ENCODE measurements at places on chromosomes 12 and 14.
A peak's percentile ranks its signal among the peaks of the same experiment; 100 is the strongest.

- no peaks in the 10 kb centered on the region for H3K36me3 ChIP-seq
- no peaks in the 10 kb centered on the region for H3K27me3 ChIP-seq
- no peaks in the 10 kb centered on the region for H3K4me1 ChIP-seq
- no peak overlapping the region for H3K27ac ChIP-seq
Observed at GRCh38 chr14:38951451-38951850, 151.6 kb downstream of the SEC23A start.

GRCh38 chr12:54420766-54421144 is 1.7 kb upstream of the ITGA5 start:
- peak overlapping the region; percentile 97 for H3K4me3 ChIP-seq
- H3K27me3 ChIP-seq: no peaks in the 10 kb centered on the region
- peak; percentile 66 for DNase-seq
- peaks cover 83% of the 10 kb centered on the region for H3K4me1 ChIP-seq
- peak overlapping the region; percentile 98 for H3K27ac ChIP-seq

GRCh38 chr12:130423136-130423535 is 85.4 kb downstream of the PIWIL1 start:
- no peak overlapping the region for H3K27ac ChIP-seq
- DNase-seq: no peak
- no peak overlapping the region for H3K4me3 ChIP-seq
- H3K36me3 ChIP-seq: no peaks in the 10 kb centered on the region

DNA sequence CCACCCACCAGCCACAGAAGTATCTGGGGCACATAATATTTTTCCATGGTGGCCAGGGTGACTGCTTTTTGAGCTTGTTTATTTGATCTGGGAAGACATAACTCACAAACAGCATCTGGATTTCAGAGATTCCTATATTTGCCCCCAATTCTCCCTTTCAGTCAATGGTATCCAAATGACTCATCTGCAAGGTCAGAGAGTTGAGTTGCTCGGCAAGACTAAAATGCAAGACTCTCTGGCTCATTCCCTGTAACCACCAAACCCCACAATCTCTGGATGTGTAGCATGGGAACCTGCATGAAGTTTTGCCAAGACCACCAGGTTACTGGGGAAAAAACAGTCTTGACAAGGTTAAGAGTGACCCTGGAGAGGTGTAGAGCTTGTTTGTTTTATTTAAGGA is 174.9 kb upstream of the FAR2 start:
- no peak overlapping the region for H3K4me3 ChIP-seq
- H3K27me3 ChIP-seq: no peaks in the 10 kb centered on the region
- no peaks in the 10 kb centered on the region for H3K4me1 ChIP-seq

DNA sequence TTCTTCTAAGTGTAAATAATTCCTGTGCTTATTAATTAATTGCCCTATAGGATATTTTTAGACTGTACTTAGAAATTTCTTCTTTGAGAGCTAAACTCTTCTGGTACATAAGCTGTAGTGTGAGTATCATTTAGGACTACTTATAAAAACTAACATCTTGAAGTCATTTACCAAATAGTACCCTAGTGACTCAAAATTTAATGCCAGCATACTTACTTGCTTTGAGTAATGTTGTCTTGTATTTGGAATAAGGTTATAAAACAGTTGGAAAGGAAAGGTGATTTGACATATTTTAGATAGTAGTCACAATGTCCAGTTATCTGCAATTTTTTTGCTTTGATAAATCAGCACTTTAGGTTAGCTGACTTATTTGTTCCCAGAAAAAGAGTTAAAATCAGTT is 39.1 kb downstream of the SPATA7 start:
- H3K4me1 ChIP-seq: no peaks in the 10 kb centered on the region
- H3K27ac ChIP-seq: no peak overlapping the region
- DNase-seq: no peak
- H3K27me3 ChIP-seq: no peaks in the 10 kb centered on the region
- H3K4me3 ChIP-seq: no peak overlapping the region

DNA sequence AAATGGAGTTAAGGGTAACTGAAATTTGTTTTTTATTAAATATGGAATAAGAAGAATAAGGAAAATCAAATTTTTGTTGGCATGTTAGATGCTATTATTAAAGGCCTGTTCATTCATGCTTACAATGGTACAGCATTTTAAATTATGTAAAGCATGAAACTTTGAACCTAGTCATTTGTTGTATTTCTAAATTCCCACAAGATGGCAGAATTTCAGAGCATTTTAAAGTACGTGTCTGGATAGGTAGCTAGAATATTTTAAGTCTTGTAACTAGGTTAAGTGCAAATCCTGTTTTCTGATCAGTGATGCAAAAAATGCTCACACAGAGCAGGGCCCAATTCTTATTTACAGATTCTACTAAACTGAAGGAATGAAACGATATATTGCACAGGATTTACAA is 585.6 kb upstream of the MIS18BP1 start:
- H3K27ac ChIP-seq: no peak overlapping the region
- no peak for DNase-seq
- H3K27me3 ChIP-seq: no peaks in the 10 kb centered on the region
- no peak overlapping the region for H3K4me3 ChIP-seq

DNA sequence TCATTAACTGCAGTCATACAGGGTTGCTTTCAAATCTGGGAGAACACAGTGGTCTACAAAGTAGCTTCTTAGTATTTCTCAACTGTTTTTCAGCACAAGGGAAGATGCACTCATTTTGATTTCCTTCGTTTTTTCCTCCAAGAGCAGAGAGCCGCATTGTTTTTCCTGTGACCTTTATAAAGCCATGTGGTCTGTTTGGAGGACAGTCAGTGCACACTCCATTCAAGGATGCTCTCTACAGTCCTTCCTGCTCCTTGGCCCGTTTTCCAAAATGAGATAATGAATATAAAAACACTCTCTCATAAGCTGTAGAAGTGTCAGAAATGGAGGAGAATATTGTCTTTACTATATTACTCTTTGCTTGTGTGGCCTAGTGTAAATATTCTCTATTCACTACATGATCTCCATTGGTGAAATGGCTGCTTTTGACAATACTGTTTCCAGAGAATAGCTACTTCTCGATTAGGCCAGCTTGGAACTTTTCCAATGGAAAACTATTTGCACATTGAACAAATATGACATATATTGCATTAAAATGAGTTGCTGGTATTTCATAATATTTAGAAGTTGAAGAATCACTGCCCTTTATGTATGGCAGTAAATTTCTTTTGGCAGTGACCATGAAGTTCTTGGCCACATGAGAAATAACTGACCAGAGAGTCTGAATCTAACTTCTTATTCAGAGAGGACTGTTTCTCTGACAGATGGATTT is 393.1 kb upstream of the RGS6 start:
- H3K27ac ChIP-seq: no peak overlapping the region
- H3K36me3 ChIP-seq: no peaks in the 10 kb centered on the region
- H3K4me3 ChIP-seq: no peak overlapping the region
- no peaks in the 10 kb centered on the region for H3K4me1 ChIP-seq
- no peaks in the 10 kb centered on the region for H3K27me3 ChIP-seq

DNA sequence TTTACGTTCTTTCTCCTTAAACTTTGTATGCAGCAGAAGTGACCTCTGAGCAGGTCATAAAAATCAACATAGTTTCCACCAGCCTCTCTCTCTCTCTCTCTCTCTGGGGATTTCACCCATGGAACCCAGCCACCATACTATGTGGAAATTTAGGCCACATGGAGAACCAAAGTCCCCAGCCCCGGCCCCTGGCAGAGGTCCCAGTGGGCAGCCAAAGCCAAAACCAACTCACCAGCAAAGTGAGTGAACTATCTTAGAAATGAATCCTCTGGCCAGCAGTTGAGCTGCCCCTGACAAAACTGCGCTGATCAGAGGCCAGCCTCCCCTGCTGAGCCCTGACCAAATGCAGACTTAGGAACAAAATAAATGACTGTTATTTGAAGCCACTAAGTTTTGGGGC is 9.2 kb downstream of the DUSP6 start:
- no peak overlapping the region for H3K4me3 ChIP-seq
- no peak overlapping the region for H3K27ac ChIP-seq
- H3K4me1 ChIP-seq: no peaks in the 10 kb centered on the region
- peak; percentile 78 for DNase-seq
- peaks cover 7% of the 10 kb centered on the region for H3K36me3 ChIP-seq

DNA sequence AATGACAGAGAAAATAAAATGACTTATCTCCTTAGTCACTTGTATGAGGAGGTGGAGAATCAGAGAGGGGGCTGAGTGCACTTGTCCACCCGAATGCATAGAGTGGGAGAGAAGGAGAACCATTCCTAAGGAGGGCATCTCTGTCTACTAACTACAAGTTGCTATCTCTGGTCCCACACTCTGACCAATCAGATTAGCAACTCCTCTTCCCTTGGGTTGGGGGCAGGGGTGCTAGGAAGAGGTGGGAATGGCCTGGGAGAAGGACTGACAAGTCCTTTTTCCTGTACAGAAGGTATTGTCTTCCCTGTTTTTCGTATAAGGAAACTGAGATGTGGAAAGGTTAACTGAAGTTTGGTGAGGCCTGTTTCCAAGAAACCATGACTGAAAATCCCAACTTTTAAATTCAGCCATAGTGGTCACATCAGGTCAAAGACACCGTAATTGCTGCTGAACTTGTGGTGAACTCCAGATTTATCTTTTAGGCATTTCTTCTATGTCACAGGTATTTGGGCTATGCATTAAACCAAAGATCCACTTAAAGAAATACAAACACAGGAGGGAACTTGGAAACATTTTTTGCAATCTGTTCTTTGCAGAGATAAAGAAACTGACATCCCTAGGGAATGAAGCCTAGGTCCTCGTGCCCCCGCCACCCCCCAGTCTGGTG is 207.8 kb downstream of the CRADD start:
- DNase-seq: peak; percentile 16
- no peak overlapping the region for H3K27ac ChIP-seq
- H3K27me3 ChIP-seq: no peaks in the 10 kb centered on the region
- no peak overlapping the region for H3K4me3 ChIP-seq

- H3K4me1 ChIP-seq: no peaks in the 10 kb centered on the region
- no peak overlapping the region for H3K27ac ChIP-seq
Observed at GRCh38 chr12:79347866-79348265, 342.9 kb downstream of the PAWR start.

GRCh38 chr12:130219929-130220705 is 57.9 kb downstream of the FZD10 start:
- H3K4me3 ChIP-seq: no peak overlapping the region
- no peaks in the 10 kb centered on the region for H3K27me3 ChIP-seq
- no peaks in the 10 kb centered on the region for H3K4me1 ChIP-seq
- no peaks in the 10 kb centered on the region for H3K36me3 ChIP-seq

DNA sequence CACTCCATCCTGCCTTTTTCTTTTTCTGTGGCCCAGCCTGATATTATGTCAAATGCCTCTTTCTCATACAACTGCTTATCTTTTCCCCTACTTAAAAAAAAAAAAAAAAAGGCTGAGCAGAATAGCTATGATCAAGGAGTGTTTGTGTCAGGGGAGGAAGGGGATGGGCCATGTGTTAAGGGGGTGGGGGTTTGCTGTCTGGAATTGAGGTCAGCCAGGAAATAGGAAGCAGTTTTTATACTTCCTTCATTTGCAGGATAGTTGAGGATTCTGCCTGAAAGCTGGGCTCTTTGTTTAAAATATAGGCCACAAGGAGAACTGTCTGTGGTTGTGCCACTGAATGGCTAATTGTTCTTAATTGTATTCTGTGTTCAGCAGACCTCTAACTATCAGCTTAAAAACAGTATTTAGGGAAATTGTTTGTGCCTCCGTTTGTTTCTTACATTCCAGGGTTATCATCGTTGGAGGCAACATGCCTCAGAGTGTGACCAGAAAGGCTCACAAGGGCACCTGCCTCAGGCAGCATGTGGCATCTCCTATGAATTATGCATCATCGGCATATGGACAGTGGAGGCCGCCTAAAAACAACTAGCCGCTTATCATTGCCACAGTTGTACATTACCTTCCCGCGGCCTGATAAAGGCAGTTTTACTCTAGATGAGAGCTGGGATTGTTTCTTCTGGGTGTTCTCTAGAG is 96.0 kb downstream of the SRGAP1 start:
- DNase-seq: no peak
- no peak overlapping the region for H3K4me3 ChIP-seq
- H3K36me3 ChIP-seq: no peaks in the 10 kb centered on the region
- H3K27ac ChIP-seq: no peak overlapping the region
- peaks cover 12% of the 10 kb centered on the region for H3K4me1 ChIP-seq

DNA sequence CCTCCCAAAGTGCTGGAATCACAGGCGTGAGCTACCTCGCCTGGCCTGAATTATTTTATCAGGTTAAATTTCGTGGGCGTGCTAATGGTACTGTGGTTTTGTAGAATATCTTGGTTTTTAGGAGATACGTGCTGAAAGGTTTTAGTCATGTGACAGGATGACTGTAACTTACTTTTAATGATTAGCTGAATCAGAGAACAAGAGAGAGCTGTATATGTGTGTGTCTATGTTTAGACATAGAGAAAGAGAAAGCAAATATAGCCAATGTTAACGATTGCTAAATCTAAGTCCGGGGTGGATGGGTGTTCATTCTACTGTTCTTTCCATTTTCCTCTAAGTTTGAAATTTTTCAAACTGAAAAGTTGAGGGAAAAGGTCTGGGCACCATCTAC is 9.2 kb upstream of the PNMA1 start:
- no peak for DNase-seq
- peaks cover 67% of the 10 kb centered on the region for H3K4me1 ChIP-seq
- peak overlapping the region; percentile 81 for H3K27ac ChIP-seq
- no peaks in the 10 kb centered on the region for H3K27me3 ChIP-seq
- no peak overlapping the region for H3K4me3 ChIP-seq

GRCh38 chr12:111529424-111530368 is 69.4 kb downstream of the ATXN2 start:
- no peak for DNase-seq
- H3K27me3 ChIP-seq: no peaks in the 10 kb centered on the region
- H3K36me3 ChIP-seq: peaks cover 28% of the 10 kb centered on the region
- no peak overlapping the region for H3K4me3 ChIP-seq
- H3K4me1 ChIP-seq: no peaks in the 10 kb centered on the region

- DNase-seq: peak; percentile 13
- no peak overlapping the region for H3K4me3 ChIP-seq
- no peaks in the 10 kb centered on the region for H3K27me3 ChIP-seq
- H3K36me3 ChIP-seq: no peaks in the 10 kb centered on the region
Observed at GRCh38 chr14:101217080-101217463, 313.6 kb upstream of the RTL1 start.

GRCh38 chr12:4768341-4768740 is 48.1 kb downstream of the GALNT8 start:
- no peak overlapping the region for H3K27ac ChIP-seq
- H3K36me3 ChIP-seq: no peaks in the 10 kb centered on the region
- no peak overlapping the region for H3K4me3 ChIP-seq
- H3K27me3 ChIP-seq: no peaks in the 10 kb centered on the region

DNA sequence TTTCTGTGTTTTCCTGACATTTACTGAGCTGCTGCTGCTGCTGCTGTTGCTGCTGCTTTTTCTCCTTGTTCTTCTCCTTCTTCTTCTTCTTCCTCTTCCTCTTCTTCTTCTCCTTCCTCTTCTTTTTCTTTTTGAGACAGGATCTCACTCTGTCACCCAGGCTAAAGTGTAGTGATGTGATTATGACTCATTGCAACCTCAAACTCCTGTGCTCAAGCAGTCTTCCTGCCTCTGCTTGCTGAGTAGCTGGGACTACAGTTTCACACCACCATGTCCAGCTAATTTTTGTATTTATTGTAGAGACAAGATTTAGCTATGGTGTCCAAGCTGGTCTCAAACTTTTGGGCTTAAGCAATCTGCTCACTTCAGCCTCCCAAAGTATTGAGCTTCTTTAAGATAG is 95.8 kb downstream of the TMTC3 start:
- H3K4me1 ChIP-seq: no peaks in the 10 kb centered on the region
- no peaks in the 10 kb centered on the region for H3K27me3 ChIP-seq
- H3K4me3 ChIP-seq: no peak overlapping the region
- DNase-seq: no peak
- no peaks in the 10 kb centered on the region for H3K36me3 ChIP-seq

Data from right atrium auricular region (tissue), 2 donors.